ENCODE measurements at places on chromosomes 13 and 19.

DNA sequence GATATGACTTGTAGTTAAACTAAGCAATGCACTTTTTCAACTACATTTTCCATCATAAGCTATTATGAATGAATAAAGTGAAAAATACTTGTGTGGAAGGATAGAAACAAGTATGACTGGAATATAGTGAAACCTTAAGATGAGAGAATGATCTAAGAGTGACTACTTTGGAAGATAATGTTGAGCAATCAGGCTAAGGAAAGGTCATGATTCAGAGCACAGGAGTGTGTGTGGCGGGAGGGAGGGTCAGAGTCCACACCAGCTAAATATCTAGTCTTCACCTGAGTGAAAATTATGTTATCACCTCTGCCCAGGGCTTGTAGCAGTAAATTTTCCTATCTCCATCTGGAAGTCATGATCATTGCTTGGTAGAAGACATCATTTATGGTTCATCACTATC is 833.4 kb upstream of the ATXN8OS start:
- no peak for DNase-seq

DNA sequence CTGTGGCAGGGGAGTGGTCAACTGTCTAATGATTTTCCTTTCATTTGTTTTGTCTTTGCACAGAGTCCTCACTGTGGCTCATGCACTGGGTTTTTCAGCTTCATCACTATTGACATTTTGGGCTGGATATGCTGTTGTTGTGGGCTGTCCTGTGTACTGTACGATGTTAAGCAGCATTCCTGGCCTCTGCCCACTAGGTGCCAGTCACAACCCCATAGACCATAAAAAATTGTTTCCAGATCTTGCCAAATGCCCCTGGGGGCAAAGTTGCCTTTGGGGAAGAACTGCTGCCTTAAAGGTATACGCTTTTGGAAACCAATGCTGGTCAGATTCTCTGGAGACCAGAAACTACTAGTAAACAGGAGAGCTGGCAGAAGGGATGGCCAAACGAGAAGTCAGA is 310.4 kb downstream of the SPRY2 start:
- no peak for DNase-seq

DNA sequence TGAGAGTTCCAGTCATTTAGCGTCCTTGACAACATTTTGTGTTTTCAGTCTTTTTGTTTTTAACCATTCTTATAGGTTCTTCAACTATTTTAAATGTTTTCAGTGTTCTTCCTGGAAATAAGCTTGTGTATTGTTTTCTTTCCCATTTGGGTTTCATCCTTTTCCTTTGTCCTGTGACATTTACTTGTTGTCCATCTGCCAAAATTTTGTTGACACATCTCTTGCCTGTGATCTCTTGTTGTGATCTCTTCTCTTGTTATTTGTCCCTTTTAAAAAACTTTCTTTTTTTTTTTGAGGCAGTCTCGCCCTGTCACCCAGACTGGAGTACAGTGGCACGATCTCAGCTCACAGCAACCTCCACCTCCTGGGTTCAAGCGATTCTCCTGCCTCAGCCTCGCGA is 96.5 kb downstream of the PDS5B start:
- no peak for DNase-seq

DNA sequence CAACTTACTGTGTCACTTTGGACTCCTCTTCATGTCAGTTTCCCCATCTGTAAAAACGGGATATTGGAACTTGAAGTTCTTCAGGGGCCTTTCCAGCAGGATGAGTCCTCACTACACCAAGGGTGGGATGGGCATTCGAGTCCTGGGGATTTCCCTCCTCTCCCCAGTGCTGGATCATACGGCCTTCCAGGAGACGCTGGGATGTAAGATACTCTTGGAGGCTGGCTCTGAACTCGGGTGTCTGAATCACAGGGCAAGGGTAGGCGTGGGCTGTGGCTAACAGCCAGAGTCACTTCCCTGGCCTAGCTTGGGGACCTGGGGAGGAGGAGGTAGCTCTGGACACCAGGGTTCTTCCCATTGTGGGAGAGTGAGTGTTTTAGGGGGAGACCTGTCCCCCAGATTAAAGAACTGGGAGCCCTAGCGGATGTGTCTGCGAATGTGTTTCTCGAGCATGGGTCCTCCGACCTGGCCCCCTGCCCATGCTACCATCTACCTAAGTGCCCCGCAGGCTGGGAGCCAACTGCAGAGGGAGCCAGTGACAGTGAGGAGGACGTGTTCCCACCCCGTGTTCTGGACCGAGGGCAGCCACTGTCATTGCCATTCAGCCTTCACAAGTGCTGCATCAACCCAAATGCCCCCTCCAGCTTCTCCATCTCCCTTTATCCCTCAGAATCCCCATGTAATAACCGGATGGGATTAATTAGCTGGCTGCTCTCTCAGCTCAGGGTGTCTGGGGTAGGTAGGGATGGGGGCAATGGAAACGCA is 2.4 kb upstream of the CYTH2 start:
- no peak for DNase-seq

- DNase-seq, result no peak
These were observed 640 bp downstream of the ZSCAN5A start for GRCh38 chr19:56314018-56314380.

Measured in effector memory CD4-positive, alpha-beta T cell (primary cell).